ENCODE measurements at places on chromosomes 4 and X.

DNA sequence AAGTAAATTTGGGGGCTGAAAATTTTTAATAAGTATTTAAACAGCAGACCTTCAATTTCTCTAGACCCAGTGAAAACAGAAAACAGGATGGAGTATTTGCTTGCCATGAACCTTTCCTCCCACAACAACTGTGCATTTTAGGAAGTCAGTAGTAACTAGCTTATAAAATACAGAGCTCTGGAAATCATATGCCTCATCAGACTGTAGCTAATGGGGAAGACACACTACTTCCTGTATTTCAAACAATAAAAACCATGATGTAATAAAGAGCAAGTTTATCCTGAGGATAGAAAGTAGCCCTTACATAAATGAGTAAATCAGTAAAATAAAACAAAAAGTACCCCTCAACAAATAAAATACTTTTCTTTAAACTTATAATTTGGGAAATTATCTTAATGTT lies 280.1 kb upstream of the ZFP42 start:
- DNase-seq, result no peak

- DNase-seq, result no peak
Observed at GRCh38 chrX:16594490-16594889, 55.5 kb upstream of the S100G start.

DNA sequence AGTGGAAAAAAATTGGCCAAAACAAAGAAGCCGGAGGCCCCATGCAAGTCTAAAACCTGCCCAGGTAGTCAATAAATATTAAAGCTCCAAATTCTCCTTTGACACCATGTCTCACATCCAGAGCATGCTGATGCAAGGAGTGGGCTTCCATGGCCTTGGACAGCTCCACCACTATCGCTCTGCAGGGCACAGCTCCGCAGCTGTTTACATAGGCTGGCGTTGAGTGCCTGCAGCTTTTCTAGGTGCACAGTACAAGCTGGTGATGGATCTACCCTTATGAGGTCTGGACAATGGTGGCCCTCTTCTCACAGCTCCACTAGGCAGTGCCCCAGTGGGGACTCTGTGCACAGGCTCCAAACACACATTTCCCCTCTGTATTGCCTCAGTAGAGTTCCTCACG lies 84.2 kb upstream of the LANCL3 start:
- DNase-seq, result no peak

DNA sequence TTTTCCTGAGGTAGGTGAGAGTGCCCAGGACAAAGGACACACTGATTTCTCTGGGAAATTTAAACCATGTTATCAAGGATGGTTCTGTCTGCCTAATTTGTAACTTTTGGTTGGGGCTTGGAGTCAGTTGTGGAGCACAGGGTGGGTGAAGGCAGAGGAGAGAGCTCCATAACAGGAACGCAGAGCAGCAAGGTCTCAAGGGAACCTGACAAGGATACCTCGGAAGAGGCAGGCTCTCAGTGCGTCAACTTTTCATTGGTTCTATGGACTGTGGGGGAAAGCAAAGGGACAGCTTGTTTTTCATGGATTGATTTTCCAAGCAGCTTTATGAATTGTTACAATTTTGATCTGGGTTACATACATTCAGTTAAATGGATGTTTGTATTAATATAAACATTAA lies 110.4 kb downstream of the SLIT2 start:
- no peak for DNase-seq

GRCh38 chrX:108313669-108314068 lies 124.6 kb downstream of the COL4A6 start:
- no peak for DNase-seq

DNA sequence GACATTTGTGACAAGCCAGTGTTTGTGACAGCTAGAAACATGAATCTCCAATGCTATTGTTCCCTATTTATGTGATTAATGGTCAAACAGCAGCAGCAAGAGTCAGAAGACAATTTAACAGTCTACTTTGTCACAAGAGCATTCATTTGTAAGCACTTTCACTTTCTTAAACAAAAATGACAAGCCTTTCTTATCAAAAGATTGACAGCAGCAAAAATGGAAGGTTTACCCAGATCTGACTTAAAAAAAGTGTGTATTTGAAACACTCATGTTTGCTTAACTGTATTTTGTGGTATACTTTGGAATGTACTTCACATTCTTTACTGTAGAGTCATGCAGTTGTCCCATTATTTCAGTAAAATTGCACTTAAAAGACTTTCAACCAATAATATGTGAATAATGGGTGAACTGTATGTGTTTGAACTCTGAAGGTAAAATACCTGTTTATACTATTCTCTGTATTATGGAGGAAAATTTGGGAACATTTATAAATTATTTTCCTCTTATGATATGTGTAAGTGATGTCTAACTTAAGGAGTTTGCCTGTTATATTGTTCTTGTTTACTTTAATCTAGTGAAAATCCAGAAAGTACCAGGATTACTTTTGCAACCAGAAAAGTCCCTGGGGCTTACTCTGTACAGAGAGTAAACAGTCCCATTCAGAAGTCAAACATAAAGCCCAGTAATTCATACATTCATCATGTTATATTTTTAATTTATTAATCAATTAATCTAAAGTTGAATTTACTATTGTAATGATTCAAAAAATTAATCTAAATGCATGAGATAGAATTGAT lies 314.9 kb upstream of the TRAM1L1 start:
- DNase-seq, result no peak

DNA sequence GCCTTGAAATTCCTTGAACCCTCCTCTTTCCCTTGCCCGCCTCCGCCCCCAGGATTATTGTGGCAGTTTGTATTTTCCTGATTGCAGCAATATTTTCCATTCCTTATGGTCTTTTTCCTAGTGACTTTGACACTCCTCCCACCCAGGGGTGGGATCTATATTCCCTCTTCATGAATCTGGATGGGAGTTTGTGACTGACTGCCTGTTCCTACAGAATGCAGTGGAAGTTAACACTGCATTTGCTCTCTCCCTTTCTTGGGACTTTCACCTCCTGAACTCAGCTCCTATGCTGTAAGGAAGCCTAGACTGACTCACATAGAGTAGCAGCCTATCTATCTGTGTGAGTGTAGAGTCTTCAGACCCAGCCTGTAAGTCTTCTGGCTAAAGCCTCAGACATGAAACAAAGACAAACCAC lies 2.2 kb downstream of the FUNDC2 start:
- no peak for DNase-seq

- no peak for DNase-seq
Observed at GRCh38 chr4:18847249-18847890, 825.8 kb upstream of the LCORL start.

GRCh38 chr4:71243091-71243833 lies 95.6 kb upstream of the SLC4A4 start:
- DNase-seq, result no peak

GRCh38 chr4:184331268-184331995 lies 113.8 kb upstream of the ENPP6 start:
- DNase-seq, result peak; percentile 31

DNA sequence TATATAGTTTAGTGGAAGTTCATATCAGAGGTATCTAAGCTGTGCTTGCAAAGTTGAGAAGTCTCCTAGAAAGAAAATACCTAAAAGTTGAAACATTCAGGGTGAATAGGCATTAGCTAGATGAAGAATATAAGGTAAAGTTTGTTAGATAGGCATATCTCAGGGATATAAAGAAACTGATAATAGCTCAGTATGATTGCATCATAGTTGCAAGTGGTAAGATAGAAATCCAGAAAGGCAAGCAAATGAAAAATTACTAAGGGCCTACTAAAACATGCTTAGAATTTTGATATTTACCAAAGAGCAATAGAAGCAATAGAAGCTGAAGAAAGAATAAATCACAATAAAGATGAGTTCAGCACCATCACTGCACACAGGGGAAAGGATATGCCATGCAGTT lies 610.0 kb upstream of the ADGRL3 start:
- DNase-seq, result no peak

DNA sequence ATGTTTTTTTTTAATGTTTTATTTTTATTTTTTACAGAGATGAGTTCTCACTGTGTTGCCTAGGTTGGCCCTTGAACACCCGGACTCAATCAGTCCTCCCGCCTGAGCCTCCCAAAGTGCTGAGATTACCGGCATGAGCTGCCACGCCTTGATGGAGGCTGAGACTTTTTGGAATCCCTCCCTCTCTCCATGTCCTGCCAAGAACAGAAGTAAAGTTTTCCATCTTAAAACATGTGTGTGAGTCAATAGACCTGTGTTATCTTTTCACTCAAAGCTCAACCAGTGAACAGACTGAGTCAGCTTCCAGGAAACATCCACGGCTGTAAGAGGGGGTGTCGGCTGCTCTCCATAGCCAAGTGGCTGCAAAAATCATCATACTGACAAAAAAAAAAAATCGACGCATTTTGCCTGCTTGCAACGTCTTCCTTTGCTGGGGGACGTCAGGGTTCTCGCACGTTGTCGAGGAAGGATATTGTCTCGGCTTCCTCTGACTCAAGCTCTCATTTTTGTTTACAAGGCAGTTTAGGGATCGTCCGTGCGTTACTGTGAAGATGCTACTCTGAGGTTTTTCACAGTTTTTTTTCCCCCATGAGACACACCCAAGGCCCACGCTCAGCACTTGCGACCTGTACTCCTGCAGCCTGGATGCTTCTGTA lies 10.0 kb upstream of the ASMTL start:
- peak; percentile 86 for DNase-seq

DNA sequence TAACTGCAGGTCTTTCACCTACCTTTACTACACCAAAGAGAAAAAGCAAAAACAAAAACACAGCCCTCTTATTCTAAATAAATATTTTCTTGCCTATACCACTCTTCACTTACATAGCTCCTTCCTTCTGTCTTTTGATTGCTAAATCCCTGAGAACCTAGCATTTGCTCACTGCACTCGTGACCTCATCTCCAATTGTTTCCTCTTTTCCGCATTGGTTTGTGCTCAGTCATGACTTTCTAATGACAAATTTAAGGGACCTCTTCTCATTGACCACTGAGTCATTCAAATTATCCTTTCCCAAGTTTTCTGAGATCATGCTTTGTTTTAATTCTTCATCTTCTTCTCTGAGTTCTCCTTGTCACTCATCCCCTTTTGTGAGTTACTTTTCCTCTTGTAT lies 1697.1 kb downstream of the STIM2 start:
- no peak for DNase-seq

- no peak for DNase-seq
Observed at GRCh38 chr4:4740071-4740470, 119.4 kb upstream of the MSX1 start.

GRCh38 chr4:168097161-168097560 lies 4.8 kb downstream of the ANXA10 start:
- no peak for DNase-seq

- DNase-seq, result peak; percentile 21
Observed at GRCh38 chrX:64885850-64886249, 90.4 kb downstream of the ZC4H2 start.

GRCh38 chr4:16706251-16706650 lies 192.2 kb downstream of the LDB2 start:
- no peak for DNase-seq

DNA sequence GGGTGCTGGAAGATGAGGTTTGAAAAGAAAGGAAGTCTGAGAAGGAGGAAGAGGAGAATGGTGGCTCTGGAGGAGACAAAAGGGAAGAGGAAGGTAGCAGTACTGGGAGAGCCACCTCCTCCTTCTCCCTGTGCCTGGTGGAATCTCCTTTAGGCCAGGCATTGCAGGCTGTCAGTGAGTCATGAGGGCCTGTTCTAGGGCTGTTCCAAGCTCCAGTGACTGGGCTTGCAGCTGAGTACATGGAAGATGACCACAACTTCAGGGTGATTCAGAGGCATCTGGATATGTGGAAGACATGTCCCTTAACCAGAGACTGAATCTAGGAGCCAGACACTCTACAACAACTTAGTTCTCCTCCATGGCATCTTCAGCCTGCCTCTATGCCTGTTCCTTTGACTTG lies 107.8 kb downstream of the EFNB1 start:
- DNase-seq, result no peak

DNA sequence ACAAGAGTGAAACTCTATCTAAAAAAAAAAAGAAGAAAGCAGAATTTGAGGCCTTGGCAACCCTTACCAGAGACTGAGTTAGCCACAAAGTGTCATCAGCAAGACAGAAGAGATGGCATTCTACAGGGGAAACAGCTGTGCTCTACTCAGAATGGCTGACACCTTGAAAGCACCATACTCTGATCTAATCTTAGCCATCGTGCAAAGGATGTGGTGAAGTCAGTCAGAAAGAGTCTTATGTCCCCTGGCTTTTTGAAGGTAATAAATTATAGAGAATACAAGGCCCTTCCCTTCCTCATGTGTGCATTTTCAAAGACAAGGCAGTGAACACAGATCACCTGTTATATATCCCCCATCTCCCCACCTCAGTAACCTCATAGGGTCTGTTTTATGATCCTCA lies 13.2 kb downstream of the CLNK start:
- peak; percentile 31 for DNase-seq

- DNase-seq, result no peak
Observed at GRCh38 chr4:155552180-155552579, 114.5 kb upstream of the GUCY1A1 start.

DNA sequence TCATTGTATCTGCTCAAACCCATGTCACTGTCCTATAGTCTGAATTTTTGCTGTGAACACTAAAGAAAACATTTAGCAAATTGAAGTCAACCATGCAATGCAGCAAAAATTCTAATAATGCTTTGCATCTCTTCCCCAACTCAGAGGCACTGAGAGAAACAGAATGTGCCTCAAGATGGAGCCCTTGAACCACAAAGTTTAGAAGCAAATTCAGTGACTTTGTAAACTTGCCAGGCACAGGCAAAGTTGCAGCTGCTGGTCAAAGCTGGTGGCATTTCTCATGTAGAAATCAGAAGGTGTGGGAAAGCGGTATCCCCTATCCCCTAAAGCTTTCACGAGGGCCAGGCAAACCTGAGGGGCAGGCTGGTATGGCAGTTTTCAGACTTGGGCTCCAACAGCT lies 121.7 kb upstream of the DIPK2B start:
- DNase-seq, result peak; percentile 22

GRCh38 chr4:85544751-85545150 lies 69.8 kb downstream of the ARHGAP24 start:
- DNase-seq, result no peak

DNA sequence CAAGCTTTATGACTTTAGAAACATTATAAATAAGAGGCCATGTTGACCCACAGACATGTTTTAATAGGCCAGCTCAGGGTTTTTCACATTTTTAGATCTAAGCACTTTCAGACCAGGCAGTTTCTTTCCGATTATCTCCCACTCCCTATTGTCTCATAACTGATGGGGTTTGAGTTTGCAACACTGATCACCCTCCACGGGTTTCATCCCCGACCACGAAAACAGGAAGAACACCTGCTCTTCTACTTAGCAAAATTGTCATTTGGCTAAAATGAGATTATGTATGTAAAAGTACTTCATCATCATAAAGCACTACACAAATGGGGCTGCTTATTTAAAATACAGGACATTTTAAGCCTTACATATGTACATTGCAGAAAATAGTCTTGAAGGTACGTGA lies 407.9 kb downstream of the HNRNPD start:
- DNase-seq, result no peak

DNA sequence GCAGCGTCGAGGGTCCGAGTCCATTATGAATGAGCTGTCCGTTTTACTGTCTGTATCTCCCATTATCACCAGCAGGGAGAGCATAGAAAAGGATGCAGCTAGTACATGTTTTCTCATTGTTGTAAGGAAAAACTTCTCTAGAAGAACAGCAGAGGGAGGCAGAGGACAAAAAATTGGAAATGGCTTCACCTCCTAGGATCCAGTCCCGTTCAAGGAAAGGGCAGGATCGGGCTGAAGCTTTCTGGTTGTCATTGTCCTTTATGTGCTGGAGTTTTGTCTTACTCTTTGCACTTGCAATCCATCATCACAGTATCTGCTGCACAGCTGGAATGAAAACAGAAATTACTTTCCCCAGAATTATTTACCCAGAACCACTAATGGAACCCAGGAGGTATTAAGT lies 14.7 kb downstream of the NDP start:
- DNase-seq, result peak; percentile 80

- DNase-seq, result no peak
Observed at GRCh38 chrX:87067795-87068369, 449.7 kb upstream of the KLHL4 start.
